Heart left ventricle (tissue), 16 donors: ENCODE measurements at places on chromosomes 5 and 9. TPM values are rescaled to one million over a fixed set of nuclear protein-coding genes. Genes with fewer than 3 reads are reported as not detected.
A peak's percentile ranks its signal among the peaks of the same experiment; 100 is the strongest.

SEC24A gene
- 6.7 TPM for total RNA-seq

CAMK2A gene
- total RNA-seq, result 21.6 TPM

LHX2 gene
- not detected for total RNA-seq

CARTPT gene
- total RNA-seq, result not detected

INSL4 gene
- not detected for total RNA-seq

DNA sequence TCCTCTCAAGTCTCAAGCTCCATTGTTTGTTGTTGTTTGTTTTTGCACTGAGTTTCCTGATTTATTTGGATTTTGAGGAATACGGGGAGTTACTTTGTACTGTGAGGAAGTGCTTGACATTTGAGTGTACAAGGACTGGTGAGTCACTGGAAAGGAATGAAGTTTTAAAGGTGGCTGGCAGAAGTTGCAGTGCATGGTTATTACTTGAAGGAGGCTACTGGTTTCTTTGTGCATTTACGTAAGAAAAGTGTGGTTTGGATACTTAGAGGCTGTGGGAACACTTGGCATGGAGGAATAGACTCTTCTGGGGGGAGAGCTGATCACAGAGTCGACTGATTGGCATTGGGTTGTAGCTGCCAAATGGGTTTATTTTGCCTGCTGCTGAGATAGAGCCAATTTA is 919.0 kb downstream of the TAF11L14 start:
- no peaks in the 10 kb centered on the region for H3K36me3 ChIP-seq
- no peak for DNase-seq
- H3K27me3 ChIP-seq, result no peaks in the 10 kb centered on the region
- H3K27ac ChIP-seq, result no peak overlapping the region

- no peak overlapping the region for H3K27ac ChIP-seq
- H3K36me3 ChIP-seq, result no peaks in the 10 kb centered on the region
- H3K4me1 ChIP-seq, result no peaks in the 10 kb centered on the region
These were observed 166.6 kb downstream of the ROR2 start for GRCh38 chr9:91783411-91783810.

DNA sequence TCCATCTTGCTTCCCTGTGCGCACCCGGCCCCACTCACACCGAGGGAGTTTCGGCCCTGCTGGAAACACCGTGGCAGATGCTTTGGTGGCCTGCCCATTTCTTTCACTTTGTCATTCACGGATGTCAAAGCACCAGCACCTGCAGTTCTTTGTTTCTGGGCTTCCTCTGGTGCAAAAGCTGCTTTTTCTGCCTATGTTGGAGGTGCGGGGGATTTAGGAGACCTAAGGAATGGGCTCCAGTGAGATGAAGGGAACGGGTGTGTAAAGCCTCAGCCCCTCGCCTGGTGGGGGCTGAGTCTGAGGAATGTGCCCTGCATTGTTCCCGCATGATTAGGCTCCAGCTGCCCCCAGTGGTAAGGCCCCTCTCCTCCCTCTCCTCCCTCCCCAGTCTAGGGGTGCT is 62.3 kb downstream of the THBS4 start:
- no peak for DNase-seq
- H3K4me1 ChIP-seq, result peaks cover 6% of the 10 kb centered on the region
- no peak overlapping the region for H3K4me3 ChIP-seq
- H3K27me3 ChIP-seq, result no peaks in the 10 kb centered on the region

- no peak for DNase-seq
- no peak overlapping the region for H3K4me3 ChIP-seq
- no peak overlapping the region for H3K27ac ChIP-seq
- H3K27me3 ChIP-seq, result no peaks in the 10 kb centered on the region
These were observed 315.0 kb upstream of the PIK3R1 start for GRCh38 chr5:67900514-67900913.

DNA sequence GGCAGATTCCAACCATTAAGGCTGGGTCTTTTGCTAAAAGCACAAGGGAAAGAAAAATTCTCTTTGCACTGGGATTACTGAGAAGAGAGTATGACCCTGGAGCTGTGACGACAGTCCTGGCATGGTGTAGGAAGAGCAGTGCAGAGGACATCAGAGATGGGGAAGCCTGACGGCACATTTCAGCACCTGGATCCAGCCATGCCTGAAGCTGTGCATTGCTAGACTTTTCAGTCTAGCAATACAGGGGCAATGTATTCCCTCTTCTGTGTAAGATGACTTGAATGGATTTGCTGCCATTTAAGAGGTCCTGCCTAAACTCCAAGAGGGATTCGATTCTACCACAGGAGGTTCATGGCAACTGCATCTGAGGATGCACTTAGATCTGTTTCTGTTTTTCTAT is 12.3 kb upstream of the MRNIP start:
- H3K27me3 ChIP-seq, result no peaks in the 10 kb centered on the region
- no peak for DNase-seq
- H3K36me3 ChIP-seq, result peaks cover 78% of the 10 kb centered on the region
- no peak overlapping the region for H3K4me3 ChIP-seq
- H3K4me1 ChIP-seq, result no peaks in the 10 kb centered on the region
- no peak overlapping the region for H3K27ac ChIP-seq

- no peak overlapping the region for H3K27ac ChIP-seq
- DNase-seq, result no peak
- no peak overlapping the region for H3K4me3 ChIP-seq
- H3K36me3 ChIP-seq, result no peaks in the 10 kb centered on the region
- H3K27me3 ChIP-seq, result no peaks in the 10 kb centered on the region
These were observed 145.3 kb downstream of the PAPPA start for GRCh38 chr9:116298878-116299391.

GRCh38 chr9:133953976-133954709 is 38.0 kb downstream of the VAV2 start:
- no peaks in the 10 kb centered on the region for H3K36me3 ChIP-seq
- no peaks in the 10 kb centered on the region for H3K27me3 ChIP-seq
- no peak overlapping the region for H3K4me3 ChIP-seq

- DNase-seq, result no peak
- peak overlapping the region; percentile 98 for H3K27ac ChIP-seq
- no peaks in the 10 kb centered on the region for H3K36me3 ChIP-seq
- peaks cover 10% of the 10 kb centered on the region for H3K4me1 ChIP-seq
- no peaks in the 10 kb centered on the region for H3K27me3 ChIP-seq
These were observed 247.1 kb upstream of the ANKRD55 start for GRCh38 chr5:56480078-56480704.

DNA sequence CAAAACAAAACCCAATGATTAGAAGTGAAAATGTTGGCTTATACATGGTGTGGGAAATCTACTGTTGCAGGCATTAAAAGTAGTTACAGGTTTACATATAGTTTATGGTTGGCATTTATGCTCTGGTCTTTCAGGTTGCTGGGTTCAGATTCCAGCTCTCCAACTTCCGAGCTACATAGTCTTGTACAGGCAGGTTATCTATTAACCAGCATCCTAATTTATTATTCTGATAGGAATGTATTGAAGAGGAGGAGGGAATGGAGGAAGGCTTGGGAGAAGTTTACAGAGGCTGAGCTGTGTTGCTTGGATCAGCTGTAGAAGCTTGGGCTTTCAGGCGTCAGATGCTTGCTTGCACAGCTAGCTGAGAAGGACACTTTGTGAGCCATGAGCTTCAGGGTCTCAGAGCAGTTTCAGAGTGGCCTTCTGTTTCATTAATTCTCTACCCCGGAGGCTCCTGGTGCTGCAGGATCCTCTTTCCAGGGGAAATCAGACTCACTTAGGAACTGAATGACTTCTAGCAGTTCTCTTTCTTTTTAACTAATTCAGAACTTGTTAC is 11.7 kb upstream of the ERBIN start:
- no peaks in the 10 kb centered on the region for H3K27me3 ChIP-seq
- H3K27ac ChIP-seq, result no peak overlapping the region
- no peak for DNase-seq
